CD4-positive, alpha-beta T cell treated with Interleukin-15 for 4 hours (primary cell): ENCODE measurements at places on chromosomes 5 and 9.

- no peak for DNase-seq
These were observed 23.9 kb downstream of the GFI1B start for GRCh38 chr9:133002147-133003070.

DNA sequence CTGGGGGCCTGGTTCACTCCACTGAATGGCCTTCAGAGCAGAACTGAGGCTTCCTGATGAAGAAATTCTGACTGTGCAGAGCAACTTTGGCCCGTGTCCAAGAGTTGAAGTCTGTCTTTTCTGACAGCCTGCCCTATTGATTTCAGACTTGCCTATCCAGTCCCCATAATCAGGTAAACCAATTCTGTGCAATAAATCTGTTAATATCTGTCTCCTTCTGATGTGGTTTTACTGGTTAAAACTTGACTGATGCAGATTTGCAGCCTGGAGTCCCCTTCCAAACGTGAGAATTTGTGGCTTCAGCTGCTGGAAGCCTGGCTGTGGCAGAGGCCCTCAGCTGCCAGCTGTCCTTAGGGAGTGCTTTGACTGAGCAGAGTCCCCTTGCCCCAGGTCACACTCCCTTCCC, 283.9 kb upstream of the ANKRD55 start:
- DNase-seq, result peak; percentile 31

GRCh38 chr5:72129725-72130124, 22.4 kb downstream of the MAP1B start:
- DNase-seq, result no peak

- DNase-seq, result no peak
These were observed 33.5 kb downstream of the INSYN2B start for GRCh38 chr5:169946743-169947295.

DNA sequence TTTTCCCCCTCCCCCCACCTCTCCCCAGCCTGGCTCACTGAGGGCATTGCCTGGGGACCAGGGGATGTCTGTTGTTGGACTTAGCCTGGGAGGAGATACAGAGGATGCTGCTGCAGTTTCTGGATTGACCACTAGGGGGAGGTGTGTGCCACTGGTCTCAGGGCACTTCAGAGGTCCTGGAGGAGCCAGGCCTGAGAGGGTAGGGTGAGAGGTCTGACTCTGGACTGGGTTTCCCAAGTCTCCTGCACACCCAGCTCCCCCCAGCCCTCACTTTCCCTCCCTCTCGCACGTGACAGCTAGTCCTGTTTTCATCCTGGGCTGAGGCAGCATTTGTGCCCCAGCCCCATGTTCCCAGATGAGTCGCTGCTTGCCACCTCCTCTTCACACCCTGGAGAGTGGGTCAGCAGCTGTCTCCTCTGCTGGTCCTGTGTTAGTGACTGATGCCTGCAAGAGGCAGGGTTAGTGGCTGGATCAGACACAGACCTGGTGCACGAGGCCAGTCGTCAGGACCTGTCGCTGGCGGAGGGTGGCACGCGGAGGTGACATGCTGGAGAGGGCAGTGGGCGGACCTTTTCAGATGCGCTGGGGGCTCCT, 4.4 kb downstream of the IL3 start:
- peak; percentile 80 for DNase-seq
